ENCODE measurements at places on chromosomes 1 and 21. TPM values are rescaled to one million over a fixed set of nuclear protein-coding genes. Genes with fewer than 3 reads are reported as not detected.

The TMEM69 gene
- 29.4 TPM for total RNA-seq

The CSMD2 gene
- total RNA-seq, result under 0.01 TPM

The OBSCN gene
- total RNA-seq, result 53.2 TPM

DNA sequence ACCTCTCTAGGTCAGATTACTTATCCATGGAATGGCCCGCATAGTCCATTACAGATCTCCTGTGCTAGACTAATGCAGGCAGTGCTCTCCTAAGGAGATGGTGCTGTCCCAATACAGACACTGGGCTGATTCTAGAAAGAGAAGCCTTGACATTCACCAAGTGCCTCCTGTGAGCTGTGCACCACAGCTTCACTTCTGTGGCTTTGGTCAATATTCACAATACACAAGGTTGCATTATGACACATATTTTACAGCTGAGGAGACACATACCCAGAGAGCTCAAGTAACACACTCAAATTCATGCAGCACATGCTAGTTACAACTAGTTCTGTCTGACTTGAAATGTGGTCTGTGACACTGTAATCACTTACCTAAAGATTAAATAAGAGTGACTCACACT, 59.4 kb upstream of the LRRC8B start:
- H3K4me1 ChIP-seq, result no peaks in the 10 kb centered on the region
- no peak for DNase-seq
- H3K27me3 ChIP-seq, result no peaks in the 10 kb centered on the region
- H3K27ac ChIP-seq, result no peak overlapping the region
- H3K4me3 ChIP-seq, result no peak overlapping the region

The SPATA45 gene
- total RNA-seq, result not detected

DNA sequence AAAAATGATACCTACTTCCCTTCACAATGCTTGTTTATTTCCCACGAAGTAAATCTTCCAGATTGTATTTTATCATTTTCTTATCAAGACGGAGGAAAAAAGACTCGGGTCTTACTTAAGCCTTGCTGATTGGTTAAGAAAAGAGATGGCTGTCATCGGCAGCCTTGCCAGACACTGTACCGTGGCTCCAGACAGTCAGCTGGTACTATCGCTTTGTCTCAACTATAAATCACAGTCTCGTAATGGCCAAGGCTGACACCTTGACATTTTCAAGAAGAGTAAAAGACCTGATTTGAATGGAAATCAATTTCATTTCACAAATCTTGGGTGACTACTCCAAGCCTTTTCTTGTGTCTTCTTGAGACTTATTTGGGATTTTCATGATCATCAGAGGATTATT, 868.0 kb downstream of the USP25 start:
- no peak overlapping the region for H3K4me3 ChIP-seq
- DNase-seq, result no peak
- H3K27ac ChIP-seq, result no peak overlapping the region
- no peaks in the 10 kb centered on the region for H3K27me3 ChIP-seq
- no peaks in the 10 kb centered on the region for H3K4me1 ChIP-seq
- peaks cover 5% of the 10 kb centered on the region for H3K36me3 ChIP-seq

GRCh38 chr21:42683371-42684108, 30.1 kb downstream of the PDE9A start:
- no peaks in the 10 kb centered on the region for H3K36me3 ChIP-seq
- H3K4me1 ChIP-seq, result no peaks in the 10 kb centered on the region
- no peak overlapping the region for H3K27ac ChIP-seq
- no peak for DNase-seq
- H3K27me3 ChIP-seq, result no peaks in the 10 kb centered on the region

DNA sequence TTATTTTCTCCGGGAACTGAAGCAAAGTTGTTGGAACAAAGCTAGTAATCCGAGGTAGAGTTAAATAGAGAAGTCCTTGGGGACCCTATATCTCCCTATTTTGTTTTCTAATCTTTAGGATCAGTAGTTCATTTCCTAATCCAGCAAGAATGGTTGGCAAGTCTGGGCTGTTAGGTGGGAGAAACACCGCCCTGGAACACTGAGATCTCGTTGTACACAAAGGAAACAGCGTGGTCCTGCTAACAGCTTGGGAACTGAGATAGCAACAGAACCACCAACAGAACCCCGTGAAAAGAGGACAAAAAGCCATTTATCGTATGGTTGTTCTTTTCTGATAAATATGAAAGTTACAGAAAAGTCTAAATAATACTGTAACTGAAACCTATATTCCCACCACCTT, 121.9 kb upstream of the CDC42BPA start:
- no peak overlapping the region for H3K27ac ChIP-seq
- peaks cover 4% of the 10 kb centered on the region for H3K4me1 ChIP-seq
- no peak for DNase-seq
- no peak overlapping the region for H3K4me3 ChIP-seq
- no peaks in the 10 kb centered on the region for H3K36me3 ChIP-seq

The CNIH3 gene
- total RNA-seq, result 3.2 TPM

The OR2T1 gene
- not detected for total RNA-seq

The CLEC20A gene
- not detected for total RNA-seq

DNA sequence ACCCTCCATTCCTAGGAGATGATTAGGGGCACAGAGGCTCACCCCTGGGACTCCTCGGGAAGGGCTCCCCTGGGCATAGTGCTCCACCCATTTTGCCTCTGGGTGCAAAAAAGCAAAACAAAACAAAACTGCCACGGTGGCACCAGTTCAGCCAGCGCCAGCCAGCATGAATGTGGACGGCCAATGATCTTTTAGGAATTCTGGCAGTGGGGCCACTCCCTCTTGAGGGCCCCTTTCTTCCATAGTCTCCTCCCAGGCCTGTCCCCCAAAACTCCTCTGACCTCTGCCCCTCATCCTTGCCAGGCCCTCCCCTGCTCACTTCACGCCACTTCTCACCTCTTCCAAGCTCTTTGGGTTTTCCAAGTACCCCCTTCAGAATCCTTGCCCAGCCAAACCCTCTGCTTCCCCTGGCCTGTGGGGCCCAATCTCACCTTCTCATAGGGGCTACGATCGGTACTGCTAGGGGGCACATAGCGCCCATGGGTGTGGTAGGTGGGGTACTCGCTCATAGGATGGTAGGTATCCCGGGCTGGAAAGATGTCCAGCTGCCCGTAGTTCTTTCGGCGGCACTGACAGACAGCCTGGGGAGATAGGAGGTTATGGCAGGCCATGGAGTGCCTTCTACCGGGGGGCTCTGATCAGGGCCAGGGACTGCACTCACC, 13.3 kb downstream of the TRIM46 start:
- H3K4me1 ChIP-seq, result peaks cover under 1% of the 10 kb centered on the region
- no peak for DNase-seq
- no peaks in the 10 kb centered on the region for H3K27me3 ChIP-seq
- H3K36me3 ChIP-seq, result no peaks in the 10 kb centered on the region
- peak overlapping the region; percentile 9 for H3K4me3 ChIP-seq

GRCh38 chr1:221087919-221088318, 208.7 kb downstream of the HLX start:
- H3K4me3 ChIP-seq, result no peak overlapping the region
- H3K27me3 ChIP-seq, result no peaks in the 10 kb centered on the region
- H3K4me1 ChIP-seq, result peaks cover 7% of the 10 kb centered on the region

The RNF186 gene
- total RNA-seq, result not detected

GRCh38 chr1:22334860-22335550, 116.6 kb upstream of the ZBTB40 start:
- DNase-seq, result no peak
- no peak overlapping the region for H3K4me3 ChIP-seq
- H3K27me3 ChIP-seq, result no peaks in the 10 kb centered on the region
- H3K27ac ChIP-seq, result no peak overlapping the region
- H3K4me1 ChIP-seq, result no peaks in the 10 kb centered on the region

The FAM72C gene
- total RNA-seq, result not detected

- no peak overlapping the region for H3K27ac ChIP-seq
- peaks cover 4% of the 10 kb centered on the region for H3K4me1 ChIP-seq
Measured at GRCh38 chr1:175178056-175178455, 14.5 kb downstream of the KIAA0040 start.

DNA sequence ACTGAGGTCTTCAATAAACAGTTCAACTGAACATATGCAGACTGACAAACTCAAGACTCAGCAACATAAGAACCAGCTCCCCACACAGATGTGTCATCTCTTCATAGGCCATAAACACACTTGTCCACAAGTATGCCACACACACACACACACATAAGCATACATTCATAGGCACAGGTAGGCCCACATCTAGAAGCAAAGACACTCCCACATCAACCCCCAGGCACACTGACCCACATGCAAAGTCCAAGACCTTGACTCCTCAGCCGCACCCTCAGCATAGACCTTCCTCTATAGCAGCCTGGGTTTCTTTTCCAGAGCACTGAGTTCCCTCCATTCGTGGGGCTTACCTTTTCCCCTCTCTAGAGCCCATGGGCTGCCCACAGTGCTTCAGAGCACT, 1.4 kb downstream of the LAD1 start:
- H3K27ac ChIP-seq, result peak overlapping the region; percentile 99
- H3K27me3 ChIP-seq, result no peaks in the 10 kb centered on the region
- DNase-seq, result no peak
- H3K4me3 ChIP-seq, result peak overlapping the region; percentile 73
- H3K4me1 ChIP-seq, result peaks cover 29% of the 10 kb centered on the region

The ELOVL1 gene
- total RNA-seq, result 187 TPM

GRCh38 chr1:109816175-109816811, 52.6 kb upstream of the EPS8L3 start:
- peaks cover 35% of the 10 kb centered on the region for H3K4me1 ChIP-seq
- H3K36me3 ChIP-seq, result no peaks in the 10 kb centered on the region
- no peak overlapping the region for H3K4me3 ChIP-seq
- no peak for DNase-seq

DNA sequence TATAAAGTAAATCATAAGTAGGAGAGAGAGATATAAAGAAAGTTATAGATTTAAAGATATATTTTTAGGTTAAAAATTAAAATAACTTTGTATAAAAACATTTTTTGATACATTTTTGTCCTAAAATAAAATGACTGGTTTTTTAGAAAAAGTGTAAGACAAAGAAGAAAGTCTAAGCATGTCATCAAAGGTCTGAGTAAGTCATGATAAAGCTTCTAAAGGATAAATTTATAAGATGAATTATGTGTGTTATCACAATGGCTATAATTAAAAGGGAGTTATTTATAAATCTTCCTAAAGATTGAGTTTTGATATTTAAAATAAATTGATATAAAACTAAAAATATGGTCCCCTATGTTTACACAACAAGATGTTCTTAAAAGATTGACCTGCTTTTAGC, 370.9 kb downstream of the PTPRU start:
- H3K4me3 ChIP-seq, result no peak overlapping the region
- DNase-seq, result no peak
- H3K27ac ChIP-seq, result no peak overlapping the region
- no peaks in the 10 kb centered on the region for H3K4me1 ChIP-seq
- no peaks in the 10 kb centered on the region for H3K36me3 ChIP-seq

The LCE1C gene
- total RNA-seq, result not detected

GRCh38 chr1:154994591-154994990, 1.2 kb downstream of the LENEP start:
- peaks cover 11% of the 10 kb centered on the region for H3K4me1 ChIP-seq
- no peak for DNase-seq
- no peak overlapping the region for H3K27ac ChIP-seq
- no peaks in the 10 kb centered on the region for H3K27me3 ChIP-seq
- H3K4me3 ChIP-seq, result no peak overlapping the region

DNA sequence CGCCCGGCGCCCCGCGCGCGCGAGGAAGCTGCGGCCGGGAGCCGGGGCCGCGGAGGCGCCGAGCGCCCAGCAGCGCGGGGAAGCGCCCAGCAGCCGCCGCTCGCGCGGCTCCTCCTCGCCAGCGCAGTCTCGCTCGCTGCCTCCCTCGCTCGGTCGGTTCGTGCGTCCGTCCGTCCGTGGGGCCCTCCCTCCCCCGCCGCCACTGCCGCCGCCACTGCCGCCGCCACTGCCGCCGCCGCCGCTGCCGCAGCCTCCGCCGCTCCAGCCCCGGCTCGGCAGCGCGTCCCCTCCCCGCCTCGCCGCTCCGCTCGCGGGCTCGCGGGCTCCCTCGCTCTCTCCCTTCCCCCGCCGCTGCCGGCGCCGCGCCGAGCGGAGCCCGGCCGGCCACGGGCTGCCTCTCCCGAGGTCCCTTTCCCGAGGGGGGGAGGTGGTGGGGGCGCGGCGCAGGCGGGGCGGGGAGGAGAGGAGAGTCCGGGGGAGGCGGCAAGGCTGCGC, at the start of gene KCND3:
Gene KCND3 (minus strand): TSS at position 138 of the 495 bp plus-strand sequence.
- no peaks in the 10 kb centered on the region for H3K36me3 ChIP-seq
- no peak for DNase-seq
- H3K27ac ChIP-seq, result peak within 1 kb of the TSS; percentile 48
- peaks cover 36% of the 10 kb centered on the region for H3K4me1 ChIP-seq
- H3K4me3 ChIP-seq, result peak within 1 kb of the TSS; percentile 70

- H3K27me3 ChIP-seq, result no peaks in the 10 kb centered on the region
- H3K4me3 ChIP-seq, result no peak overlapping the region
- no peak overlapping the region for H3K27ac ChIP-seq
- peaks cover 13% of the 10 kb centered on the region for H3K4me1 ChIP-seq
- no peak for DNase-seq
Measured at GRCh38 chr1:3910857-3911845, 11.1 kb upstream of the C1orf174 start.

GRCh38 chr1:200883118-200883517, 10.3 kb downstream of the GPR25 start:
- H3K4me3 ChIP-seq, result no peak overlapping the region
- no peak for DNase-seq
- no peak overlapping the region for H3K27ac ChIP-seq
- H3K4me1 ChIP-seq, result no peaks in the 10 kb centered on the region
- no peaks in the 10 kb centered on the region for H3K36me3 ChIP-seq

- peaks cover 26% of the 10 kb centered on the region for H3K4me1 ChIP-seq
- H3K36me3 ChIP-seq, result no peaks in the 10 kb centered on the region
- no peaks in the 10 kb centered on the region for H3K27me3 ChIP-seq
Measured at GRCh38 chr1:14363036-14363590, 235.4 kb upstream of the KAZN start.

The GNB1 gene
- 102 TPM for total RNA-seq

DNA sequence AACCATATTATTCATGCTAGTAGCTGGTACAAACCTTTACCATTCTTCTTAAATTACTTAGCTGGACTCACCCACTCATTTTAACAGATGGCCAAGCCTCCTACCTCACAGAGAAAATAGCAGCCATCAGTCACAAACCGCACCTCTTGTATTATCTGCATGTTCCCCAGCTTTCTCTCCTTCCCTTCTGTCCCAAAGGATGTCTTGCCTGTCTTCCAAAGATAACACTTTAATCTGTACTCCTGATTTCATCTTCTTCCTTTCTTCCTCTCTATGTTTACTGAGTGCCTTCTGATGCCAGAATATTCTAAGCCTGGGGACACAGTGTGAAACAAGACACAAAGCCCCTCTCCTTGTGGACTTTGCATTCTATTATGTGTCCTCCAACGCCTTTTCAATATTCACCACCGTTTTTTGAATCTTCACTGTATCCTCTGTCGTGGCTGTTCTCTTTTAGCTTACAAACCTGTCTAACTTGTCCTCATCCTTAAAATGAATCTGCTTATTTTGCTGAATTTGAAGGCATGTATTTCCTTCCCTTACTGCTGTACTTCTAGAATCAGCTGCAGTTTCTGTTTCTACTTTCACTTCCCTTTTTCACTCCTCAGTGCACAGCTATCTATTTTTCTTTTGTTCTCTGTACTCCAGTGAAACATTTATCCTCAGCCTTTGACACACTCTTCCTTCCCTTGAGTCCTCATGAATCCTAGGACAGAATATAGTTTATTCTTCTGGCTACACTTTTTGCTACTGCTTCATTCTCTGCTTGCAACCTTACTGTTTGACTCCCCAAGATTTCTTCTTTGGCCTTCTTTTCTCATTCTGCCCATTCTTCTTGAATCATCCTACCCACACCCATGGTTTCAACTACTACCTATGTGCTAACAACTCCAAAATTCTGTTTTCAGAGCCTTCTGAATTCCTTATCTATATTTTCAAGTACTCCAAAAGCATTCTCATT, 216.9 kb upstream of the SAMSN1 start:
- H3K27me3 ChIP-seq, result no peaks in the 10 kb centered on the region
- no peaks in the 10 kb centered on the region for H3K36me3 ChIP-seq
- H3K4me1 ChIP-seq, result peaks cover 10% of the 10 kb centered on the region
- no peak for DNase-seq

The PPIAL4G gene
- not detected for total RNA-seq

The CCDC190 gene
- 1.5 TPM for total RNA-seq

Measured in esophagus squamous epithelium (tissue), 5 donors.